ENCODE measurements at places on chromosomes 4 and X.

- no peak for DNase-seq
These were observed 298.3 kb downstream of the HS3ST1 start for GRCh38 chr4:11130195-11130970.

DNA sequence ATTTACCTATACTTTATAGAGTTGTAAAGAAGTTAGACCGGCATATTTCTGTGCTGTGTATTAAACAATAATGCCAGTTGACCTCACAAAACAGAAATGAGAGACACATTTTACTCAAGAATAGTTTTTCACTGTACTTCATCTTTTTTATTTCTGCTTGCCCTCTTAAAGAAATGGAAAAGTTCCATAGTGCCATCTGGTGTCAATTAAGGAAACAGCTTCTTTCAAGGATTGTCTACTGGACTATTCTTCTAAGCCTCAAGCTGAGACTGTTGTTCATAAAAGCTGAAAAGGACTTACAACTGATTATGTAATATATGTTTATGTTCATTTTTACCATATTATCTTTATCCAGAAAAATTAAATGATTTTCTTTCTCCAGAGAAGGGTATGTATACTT, 1523.7 kb downstream of the ARAP2 start:
- DNase-seq = no peak

DNA sequence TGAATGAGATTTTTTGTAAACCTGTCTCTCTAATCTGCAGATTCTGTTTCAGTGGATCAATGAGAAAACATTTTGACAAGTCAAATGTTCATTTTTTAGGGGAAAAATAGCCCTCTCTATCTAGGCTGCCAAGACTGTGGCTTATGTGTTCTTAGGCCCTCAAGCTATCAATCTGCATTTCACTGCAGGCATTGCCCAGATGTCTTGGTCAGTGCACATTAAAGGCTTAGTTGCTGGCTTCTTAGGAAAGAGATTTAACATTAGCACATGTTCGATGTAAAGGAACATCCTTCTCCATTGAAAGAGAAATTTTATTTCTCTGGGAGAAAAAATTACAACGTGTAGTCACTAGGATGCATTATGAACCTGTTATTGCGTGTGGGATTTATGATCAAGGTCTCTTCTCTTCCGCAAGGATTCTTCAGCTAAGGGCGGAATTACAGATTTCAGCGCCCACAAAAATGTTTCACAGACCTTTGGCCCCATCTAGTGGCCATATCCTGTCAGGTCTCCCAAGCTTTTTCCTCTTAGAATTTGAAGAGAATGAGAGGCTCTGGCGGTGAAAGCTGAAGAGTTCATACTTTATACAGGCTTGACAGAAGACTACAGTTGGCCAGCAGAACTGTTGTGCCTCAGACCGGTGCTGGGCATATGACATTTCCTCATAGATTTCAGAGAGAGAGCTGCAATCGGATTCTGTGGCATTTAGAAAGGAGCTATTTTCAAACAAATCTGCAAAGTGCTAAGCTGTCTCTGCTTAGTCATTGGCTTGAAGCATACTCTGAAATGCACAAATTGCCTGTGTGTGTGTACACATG, 144.6 kb upstream of the NOCT start:
- DNase-seq = peak; percentile 24

DNA sequence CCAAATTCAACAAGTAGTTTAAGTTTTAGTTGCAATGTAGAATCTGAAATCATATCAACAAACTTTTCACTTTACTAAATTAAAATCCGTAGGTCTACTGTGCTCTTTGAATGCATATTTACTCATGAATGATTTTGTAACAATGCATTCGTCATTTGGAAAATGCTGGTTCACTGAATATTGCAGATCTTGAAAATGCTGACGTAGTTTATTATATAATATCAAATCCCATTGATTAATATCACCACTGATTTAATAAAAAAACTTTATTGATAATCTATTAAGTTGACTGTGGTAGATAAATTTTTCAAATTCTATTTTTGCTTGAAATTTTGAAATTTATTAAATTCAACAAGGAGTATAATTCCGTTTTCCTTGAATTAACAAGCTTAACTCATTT, 540.0 kb downstream of the GRID2 start:
- no peak for DNase-seq

DNA sequence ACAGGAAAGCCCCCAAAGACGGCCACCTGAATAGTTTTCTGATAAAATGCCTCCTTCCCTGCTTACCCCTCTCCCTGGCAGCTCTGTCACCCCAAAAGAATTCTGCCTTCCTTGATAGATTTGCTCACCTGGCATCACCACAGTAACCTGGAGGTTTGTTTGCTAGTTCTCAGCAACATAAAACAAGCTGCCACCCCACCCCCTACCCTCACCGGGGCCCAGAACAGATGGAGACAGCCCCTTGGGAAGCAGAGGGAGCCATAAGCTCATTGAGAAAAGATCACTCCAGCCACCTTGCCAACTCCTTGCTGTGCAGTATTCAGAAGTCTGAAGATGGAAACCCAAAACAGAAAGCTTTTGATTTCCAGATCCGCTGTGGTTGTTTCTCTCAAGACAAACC, 108.6 kb downstream of the DHX15 start:
- no peak for DNase-seq

DNA sequence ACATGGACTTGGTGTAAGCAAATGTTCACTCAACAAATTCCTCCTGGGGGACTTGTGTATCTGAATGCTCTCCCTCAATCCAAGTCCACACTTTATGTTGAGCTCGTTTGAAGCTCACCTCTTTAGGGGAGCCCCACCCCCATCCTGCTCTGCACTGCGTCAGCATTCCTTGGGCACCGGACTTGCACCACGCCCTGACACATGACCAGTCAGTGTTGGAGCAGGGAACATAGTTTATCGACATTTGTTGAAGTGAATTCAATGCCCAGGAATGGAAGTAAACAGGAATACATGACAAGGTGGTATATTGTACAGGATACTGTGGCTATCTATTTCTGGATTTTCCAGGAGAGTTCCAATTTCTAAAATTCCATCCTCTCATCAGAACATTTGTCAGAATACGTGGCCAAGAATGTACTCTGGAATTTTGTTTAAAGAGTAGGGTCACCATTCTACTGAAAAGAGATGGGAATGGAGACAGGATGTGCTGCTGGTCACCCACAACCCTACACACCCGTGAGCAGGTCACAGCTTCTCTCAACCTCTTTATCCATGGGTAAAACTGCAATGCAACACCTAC, 60.0 kb upstream of the LNX1 start:
- no peak for DNase-seq

GRCh38 chr4:181701214-181701613, 542.0 kb upstream of the TENM3 start:
- DNase-seq = no peak

GRCh38 chrX:134949271-134949670, 41.5 kb upstream of the SMIM10 start:
- DNase-seq = no peak

DNA sequence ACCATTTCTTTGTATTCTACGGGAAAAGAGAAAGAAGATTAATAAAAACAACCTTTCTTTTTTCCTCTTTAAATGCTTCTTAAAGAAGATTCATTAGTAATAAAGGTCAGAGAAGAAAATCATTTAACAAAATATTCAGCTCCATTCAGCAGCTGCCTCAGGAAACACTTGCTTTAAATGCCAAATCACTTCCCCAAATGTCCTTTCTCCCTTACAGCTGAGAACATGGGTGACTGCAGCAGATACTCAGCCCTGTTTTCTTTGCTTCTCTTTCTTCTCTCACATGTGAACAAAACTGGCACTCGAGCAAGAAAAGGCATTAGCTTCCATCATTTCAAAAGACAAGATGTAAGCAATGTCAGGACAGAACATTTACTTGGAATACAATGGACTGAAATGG, 120.2 kb downstream of the INPP4B start:
- no peak for DNase-seq

DNA sequence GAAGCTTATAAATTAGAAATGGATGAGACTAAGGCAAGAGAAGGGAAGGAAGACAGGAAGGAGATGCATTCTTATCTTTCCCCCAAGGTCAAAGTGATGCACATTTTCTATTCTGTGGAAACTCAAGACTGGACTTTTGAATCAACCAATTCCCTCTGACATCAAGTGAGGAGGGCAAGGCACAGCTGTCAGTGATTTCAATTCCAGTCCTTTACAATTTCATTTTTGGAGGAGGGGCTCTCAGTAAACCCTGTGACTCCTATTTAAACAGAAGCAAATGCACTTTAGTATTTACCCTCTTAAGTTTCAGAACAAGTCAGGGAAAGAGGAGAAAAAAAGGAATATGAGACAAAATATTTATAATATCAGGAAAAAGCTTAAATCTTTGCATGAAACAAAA, 134.0 kb downstream of the MGST2 start:
- DNase-seq = no peak

- DNase-seq = no peak
These were observed 8.1 kb upstream of the LINC00632 start for GRCh38 chrX:140701480-140701879.

GRCh38 chrX:46178763-46179162, 366.5 kb downstream of the ZNF674 start:
- no peak for DNase-seq

GRCh38 chrX:30309139-30309571, at the start of gene NR0B1:
Gene NR0B1 (minus strand): TSS chrX:30309390. CDS start chrX:30309363, 27 bp downstream.
- DNase-seq = no peak

- no peak for DNase-seq
These were observed 49.1 kb upstream of the DHRSX start for GRCh38 chrX:2549876-2550275.

GRCh38 chr4:76991161-76991660, 41.7 kb downstream of the SEPTIN11 start:
- DNase-seq = no peak

- DNase-seq = peak; percentile 56
These were observed 72.5 kb downstream of the RAPGEF2 start for GRCh38 chr4:159175085-159175988.

- DNase-seq = no peak
These were observed 295.1 kb downstream of the INPP4B start for GRCh38 chr4:142550965-142551364.

GRCh38 chr4:1885414-1885813, 14.2 kb downstream of the NSD2 start:
- no peak for DNase-seq

- DNase-seq = no peak
These were observed 9.9 kb upstream of the SLC25A43 start for GRCh38 chrX:119389214-119389613.

DNA sequence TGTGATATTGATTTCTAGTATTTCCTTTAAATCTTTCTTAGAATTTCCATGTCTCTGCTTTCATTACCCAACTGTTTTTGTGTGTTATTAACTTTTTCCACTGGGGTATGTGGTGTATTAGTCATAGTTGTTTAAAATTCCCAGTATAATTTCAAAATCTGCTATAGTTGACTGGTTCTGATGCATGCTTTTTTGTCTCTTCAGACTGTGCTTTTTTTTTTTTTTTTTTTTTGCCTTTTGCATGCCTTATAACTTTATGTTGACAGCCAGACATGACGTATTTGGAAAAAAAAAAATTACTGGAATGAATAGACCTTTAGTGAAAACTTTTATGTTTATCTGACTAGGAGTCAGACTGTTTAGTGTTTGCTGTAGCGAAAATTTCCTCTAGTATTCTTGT, 580.4 kb downstream of the ANKRD50 start:
- no peak for DNase-seq

Measured in central memory CD4-positive, alpha-beta T cell (primary cell).